Fibroblast of skin of right biceps (primary cell): ENCODE measurements at places on chromosomes 16 and 17.

DNA sequence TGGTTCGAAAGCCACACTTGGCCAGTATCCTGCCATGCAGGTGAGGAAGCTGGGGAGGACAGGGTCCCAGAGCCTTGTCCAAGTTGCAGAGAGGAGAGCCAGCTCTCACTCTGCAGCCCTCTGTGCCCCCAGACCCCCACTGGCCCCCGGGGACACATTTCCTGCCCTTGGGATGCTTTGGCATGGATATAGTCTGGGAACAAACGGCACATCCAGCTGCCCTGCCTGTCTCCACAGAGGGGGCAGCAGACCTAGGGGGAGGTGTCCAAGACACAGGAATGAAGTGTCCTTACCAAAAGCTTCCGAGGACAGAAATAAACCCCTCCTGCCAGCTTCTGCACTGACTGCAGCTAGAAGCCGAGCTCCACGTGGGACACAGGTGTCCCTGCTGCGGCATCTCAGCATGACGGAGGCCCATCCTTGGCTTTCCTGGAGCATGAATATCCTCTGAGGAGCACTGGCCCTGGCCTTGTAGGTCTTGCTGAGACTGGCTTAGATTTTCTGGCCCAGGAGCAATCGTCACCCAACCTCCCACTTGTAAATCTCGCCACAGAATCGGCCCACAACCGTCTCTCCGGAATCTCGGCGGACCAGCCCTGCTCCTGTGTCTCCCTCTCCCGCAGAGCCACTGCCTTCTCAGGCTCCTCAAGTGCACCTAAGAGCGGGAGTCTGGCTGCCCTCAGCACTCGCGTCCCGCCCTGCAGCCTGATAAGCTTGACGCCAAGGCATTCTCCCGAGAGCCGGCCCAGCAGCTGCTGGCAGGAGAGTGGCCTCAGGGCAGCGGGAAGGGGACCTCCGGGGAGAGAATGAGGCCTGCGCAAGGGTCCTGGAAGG is 1.1 kb upstream of the CAPN15 start:
- DNase-seq = peak; percentile 25

GRCh38 chr17:76893623-76894334 is 25.6 kb downstream of the MGAT5B start:
- DNase-seq = no peak

DNA sequence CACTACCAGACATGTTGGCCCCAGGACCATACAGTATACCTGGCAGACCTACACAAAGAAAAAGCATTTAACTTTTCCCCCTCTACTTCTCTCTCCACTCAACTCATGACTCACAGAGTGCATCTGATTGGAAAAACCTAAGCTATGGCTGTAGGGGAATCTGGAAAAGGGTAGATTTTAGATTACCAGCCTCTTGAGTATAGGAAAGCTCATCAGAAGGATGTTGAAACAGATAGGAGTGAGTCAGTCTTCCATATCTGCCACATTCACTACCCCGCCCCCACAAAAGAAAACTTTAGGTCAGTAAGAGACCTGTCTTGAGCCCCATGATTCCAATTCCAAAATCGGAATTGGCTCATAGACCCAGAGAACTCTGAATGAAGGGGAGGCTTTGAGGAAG is 12.3 kb downstream of the KRT9 start:
- DNase-seq = peak; percentile 40

DNA sequence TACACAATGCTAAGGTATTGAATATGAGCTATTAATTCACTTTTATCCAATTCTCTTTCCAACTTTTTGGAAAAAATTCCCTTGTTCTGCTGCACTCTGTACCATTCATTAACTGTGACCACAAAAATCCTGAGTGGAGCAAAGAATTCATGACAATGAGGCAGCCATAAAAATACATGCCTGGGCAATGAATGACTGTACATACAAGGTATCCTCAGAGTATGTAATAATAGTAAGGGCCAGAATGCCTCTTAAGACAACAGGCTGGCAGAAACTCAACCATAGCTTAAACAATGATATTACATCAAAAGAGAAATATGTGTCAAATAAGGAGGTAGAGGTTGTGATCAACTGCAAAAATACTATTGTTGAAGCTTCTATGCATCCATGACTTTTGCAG is 74.7 kb upstream of the CA10 start:
- DNase-seq = no peak

- peak; percentile 73 for DNase-seq
Measured at GRCh38 chr17:81553018-81553615, 964 bp upstream of the FAAP100 start.

- peak; percentile 98 for DNase-seq
Measured at GRCh38 chr16:89581045-89581695, 5.6 kb downstream of the CPNE7 start.

DNA sequence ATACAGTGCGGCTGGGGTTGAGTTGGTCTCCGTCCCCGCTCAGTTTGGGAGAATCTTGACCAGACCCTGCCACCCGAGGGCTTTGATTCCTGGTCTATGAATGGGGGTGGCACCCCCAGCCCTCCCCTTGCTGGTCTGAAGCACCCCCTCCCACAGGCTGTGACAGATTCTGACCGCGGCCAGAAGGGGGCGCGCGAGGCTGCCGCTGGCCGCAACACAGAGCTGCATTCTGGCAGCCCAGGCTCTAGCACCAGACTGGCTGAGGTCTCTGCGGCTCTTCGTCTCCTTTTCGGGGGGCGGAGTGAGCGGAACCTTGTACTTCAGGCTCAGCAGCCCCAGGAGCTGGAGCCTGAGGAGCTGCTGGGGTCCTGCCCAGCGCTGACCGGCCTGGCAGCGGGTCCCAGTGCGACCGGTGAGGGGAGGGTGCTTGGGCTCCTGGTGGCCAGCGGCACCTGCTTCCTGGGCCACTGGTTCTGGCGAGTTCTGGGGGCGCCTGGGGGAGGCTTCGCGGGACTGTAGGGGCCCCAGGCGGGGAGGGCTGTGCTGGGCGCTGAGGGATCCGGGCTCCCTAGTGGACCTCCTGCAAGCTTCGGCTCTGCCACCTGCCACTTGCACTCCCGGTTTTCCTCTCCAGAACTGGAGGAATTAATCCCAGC is 1011.6 kb downstream of the KCNJ18 start:
- no peak for DNase-seq

GRCh38 chr17:77303620-77304019 is 162.9 kb downstream of the SEC14L1 start:
- DNase-seq = peak; percentile 61

DNA sequence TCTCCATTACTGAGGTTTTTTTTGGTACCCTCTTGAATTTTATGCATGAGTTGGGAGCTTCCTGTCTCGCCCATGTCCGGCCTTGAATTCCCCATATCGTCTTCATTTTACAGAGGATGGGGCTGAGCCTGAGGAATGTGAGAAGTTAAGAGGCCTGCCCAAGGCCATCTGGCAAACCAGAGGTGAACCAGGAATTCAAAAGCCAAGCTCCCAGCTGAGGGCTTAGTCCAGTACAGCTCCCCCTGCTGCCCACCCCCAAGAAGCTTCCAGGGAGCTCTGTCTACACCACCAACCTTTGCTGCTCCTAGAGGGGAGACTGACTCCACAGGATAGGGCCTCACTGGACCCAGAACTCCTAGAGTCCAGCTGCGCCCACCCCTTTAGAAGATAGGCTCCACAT is 20.7 kb upstream of the C16orf78 start:
- DNase-seq = peak; percentile 1

GRCh38 chr16:69116906-69117305 is 11.5 kb downstream of the HAS3 start:
- no peak for DNase-seq

DNA sequence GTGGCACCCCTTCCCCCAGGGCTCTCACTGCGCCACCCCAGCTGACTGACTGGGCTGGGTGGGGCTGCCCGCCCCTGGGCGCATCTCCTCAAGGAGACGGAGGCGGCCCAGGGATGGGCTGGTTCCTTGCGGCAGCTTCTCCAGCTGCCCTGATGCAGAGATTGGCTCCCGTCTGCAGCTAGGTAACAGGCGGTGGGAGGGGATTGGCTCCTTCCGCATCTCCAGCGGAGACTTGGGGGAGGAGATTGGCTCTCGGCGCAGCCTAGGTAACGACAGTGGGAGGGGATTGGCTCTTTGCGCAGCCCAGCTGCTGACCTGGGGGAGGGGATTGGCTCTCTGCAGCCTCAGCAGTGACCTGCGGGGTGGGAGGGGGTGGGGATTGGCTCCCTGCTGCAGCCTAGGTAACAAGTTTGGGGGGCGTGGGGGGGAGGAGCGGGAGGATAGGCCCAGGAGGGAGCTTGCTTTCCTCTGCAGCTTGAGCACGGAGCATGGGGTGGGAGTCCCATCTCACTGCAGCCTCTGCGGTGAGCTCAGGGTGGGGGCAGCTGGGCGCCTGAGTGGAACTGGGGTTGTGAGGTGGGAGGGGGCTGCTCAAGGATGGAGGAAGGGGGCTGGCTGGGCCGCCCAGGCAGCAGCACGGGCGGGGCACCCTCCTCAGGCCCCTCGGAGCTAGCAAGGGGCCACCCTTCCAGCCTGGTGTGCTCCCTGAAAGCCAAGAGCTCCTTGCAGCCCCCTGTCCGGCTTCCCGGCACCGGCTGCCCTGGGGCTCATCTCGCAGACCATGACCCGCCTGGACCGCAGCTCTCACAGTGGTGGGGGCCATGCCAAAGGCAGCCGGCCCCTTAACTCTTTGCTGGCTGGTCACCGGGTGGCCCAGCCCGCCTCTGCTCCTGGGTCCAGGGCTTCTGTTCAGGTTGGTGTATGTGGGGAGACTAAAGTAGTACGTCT is 6.4 kb downstream of the NFE2L1 start:
- peak; percentile 74 for DNase-seq

- no peak for DNase-seq
Measured at GRCh38 chr17:296379-296778, 56.2 kb downstream of the RPH3AL start.

- no peak for DNase-seq
Measured at GRCh38 chr17:31388351-31388750, 3.1 kb upstream of the RAB11FIP4 start.

DNA sequence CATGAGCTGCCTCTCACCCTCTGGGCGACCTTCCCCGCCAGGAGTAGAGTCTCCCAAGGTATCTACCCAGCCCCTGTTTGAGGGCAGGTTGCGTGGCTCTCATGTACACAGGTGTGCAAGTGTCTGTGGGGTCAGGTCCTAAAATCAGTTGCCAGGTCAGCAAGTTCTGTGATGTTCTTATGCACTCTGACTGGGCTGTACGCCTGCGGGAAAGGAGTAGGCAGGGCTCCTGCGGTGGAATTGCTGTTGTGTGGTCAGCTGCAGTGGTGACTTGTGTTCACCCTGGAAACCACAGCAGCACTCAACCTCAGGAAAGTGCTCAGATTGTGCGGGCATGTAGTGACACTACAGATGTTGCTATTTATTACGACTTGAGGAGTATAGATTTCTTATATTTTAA is 19.4 kb downstream of the NARF start:
- no peak for DNase-seq

DNA sequence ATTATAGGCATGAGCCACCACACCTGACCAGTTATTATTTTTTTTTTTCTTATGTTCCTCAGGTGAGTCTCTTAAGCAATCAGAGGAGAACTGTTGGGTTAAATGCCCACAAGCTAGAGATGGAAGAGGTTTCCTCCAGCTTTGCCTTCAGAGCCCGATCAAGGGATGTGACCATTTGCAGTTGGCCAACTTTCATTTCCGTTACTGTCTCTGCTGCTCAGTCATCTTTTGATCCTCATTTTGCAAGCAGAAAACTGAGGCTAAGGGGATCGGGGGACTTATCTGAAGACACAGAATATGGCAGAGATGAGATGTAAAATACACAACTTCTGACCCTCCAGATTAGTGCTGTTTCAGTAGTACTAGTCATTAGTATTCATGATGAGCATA is 188.8 kb downstream of the RAB11FIP4 start:
- DNase-seq = no peak

GRCh38 chr16:81818568-81818896 is 39.4 kb downstream of the PLCG2 start:
- no peak for DNase-seq

DNA sequence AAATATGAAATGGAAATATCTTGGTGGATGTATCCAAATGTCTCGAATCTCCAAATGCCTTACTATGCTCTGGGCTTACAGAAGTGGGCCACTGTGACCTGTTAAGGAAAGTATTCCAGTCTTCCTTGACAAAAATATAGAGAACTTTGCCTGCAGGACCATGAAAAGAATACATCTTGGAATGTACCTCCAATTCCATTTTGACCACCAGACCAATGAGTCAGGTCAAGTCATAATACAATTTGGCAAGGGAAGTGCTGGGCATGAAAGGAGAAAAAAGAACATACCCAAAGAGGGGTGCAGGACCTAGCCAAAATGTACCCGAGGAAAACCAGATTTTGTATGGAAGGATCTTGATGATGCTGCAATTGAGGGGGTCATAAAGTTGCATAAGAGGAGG is 1153.7 kb upstream of the GOT2 start:
- peak; percentile 10 for DNase-seq
